ENCODE measurements at places on chromosomes 6 and 20.

GRCh38 chr6:41072836-41073202, at the start of gene NFYA:
NFYA (plus strand) TSS chr6:41072974; CDS start chr6:41079090, 6,116 bp downstream.
- DNase-seq: peak; percentile 99

- DNase-seq: no peak
These were observed 38.6 kb downstream of the SMLR1 start for GRCh38 chr6:130865793-130866192.

DNA sequence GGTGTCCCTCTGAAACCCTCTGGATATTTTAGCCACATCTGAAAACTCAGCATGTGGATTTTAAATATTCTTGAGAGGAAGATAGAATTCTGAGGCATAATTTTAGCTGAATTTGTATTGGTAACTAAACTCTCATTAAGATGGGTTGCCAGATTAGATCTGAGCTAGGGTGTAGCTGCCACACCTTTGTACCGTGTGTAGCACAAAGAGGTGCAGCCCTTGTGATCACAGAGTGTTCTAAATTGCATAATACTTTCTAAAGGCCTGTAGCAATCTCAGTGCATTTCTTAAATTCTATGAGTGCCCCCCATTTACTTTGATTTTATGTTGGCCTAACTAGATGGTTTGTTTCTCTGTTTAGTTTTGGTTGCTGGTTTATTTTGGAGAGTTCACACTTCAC, 53.0 kb downstream of the FLRT3 start:
- DNase-seq: no peak

DNA sequence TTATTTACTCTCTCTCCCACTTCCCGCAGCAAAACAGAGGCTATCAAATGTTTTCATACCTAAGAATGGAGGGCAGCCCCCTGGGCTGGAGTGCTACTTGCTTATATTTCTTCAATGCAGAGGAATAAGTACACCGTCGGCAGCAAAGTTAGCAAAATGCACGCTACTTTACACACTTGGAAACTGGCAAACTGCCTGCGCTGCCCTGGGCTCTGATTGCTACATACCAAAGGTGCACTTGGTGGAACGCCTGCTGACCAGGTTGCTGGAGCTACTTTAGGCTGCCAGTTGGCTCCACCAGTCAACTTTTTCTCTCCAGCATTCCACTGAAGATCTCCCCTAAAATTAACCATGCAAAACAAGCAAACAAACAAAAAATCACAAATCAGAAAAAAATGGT, 62.4 kb downstream of the PRSS35 start:
- no peak for DNase-seq

DNA sequence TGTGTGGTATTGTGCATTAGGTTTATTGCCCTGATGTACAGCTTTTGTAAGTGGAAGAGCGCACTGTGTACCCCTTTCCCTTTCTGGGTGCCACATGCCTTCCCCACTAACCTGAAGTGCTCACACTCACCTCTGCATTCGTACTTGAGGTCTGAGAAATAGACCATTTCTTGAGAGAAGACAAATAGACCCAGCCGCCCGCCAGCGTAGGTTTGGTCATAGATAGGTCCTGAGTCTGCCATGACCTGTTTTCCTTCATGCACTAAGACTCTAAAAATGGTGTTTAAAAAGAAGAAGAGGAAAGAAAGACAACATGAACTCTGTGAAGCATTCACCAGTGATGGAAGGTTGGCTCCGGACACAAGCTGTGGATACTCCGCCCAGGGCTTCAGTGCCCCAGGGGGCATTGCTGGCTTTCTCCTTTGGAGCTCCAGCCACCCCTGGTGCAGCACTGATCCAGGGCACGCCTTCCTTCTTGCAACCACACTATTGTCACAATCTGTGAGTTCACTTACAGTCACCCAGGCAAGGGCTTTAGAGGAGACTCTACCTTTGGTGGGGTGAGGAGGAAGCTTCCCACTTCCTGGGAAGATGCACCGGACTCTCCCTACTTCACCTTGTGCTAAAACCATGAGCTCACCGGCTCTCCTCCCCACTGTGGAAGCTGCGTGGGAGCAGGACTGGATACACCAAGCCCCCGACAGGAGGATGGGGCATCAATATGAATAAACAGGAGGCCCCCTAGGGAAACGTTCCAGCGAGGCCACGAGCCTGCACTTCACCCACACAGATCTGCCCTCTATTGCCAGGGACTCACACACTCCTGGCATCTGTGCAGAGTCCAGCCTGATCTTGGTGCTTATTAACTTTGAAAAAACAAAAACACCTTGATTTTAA, 33.3 kb downstream of the THBS2 start:
- DNase-seq: peak; percentile 58

DNA sequence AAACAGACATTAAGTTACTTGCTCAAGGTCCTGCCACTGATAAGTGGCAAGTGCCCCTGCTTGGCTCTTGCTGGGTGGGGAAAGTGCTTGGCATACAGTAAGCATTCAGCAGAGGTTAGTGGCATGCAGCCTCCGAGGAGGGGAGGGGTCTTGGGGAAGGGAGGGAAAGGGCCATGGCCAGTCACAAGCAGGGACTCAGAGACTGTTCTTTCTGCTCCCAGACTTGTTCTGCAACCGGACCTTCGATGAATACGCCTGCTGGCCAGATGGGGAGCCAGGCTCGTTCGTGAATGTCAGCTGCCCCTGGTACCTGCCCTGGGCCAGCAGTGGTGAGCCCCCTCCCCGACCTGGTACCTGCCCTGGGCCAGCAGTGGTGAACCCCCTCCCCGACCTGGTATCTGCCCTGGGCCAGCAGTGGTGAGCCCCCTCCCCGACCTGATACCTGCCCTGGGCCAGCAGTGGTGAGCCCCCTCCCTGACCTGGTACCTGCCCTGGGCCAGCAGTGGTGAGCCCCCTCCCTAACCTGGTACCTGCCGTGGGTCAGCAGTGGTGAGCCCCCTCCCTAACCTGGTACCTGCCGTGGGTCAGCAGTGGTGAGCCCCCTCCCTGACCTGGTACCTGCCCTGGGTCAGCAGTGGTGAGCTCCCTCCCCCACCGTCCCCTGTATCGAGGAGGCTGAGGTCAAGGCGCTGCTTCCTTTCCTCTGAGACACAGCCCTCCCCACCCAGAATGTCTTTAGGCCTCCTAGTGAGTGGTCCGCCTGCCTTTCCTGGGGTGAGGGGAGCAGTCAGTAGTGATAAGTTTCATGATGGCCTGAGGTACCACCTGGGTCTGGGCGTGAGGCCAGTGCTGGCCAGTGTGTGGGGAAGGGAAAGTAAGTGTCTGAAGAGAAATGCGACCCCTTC, 8.9 kb downstream of the GLP1R start:
- DNase-seq: no peak

- DNase-seq: no peak
These were observed 6.6 kb downstream of the PPDPF start for GRCh38 chr20:63527184-63527583.

- no peak for DNase-seq
These were observed 198.4 kb upstream of the SLC35B3 start for GRCh38 chr6:8633762-8634161.

DNA sequence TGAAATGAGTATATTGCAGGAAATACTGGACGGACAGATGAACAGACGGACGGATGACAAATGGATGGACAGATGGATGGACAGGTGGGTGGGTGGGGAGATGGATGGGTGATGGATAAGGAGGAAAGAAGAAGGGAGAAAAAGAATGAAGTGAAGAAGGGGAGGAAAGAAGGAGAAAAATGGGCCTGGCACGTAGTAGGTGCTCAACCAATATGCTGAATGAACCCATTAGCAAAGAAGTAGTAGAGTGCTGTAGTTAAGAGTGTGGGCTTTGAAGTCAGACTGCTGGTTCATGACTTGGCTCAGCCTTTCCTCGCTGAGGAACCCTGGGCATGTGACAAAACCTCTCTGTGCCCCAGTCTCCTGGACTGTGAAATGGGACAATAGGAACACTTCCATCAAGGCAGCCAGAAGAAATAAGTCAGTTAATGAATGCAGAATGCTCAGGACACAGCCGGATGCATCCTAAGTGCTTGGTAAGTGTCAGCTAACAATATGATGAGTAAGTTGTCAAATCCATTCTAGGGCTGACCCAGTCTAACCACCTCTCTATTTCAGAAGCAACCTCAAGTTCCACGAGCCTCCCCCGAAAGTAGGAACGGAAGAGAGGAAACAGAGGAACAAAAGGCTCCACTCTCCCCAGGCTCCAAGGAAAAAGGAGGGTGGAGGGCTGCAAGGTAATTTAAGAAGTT, 37.9 kb downstream of the PREX1 start:
- DNase-seq: no peak

GRCh38 chr6:117167520-117168271, 97.7 kb upstream of the VGLL2 start:
- DNase-seq: no peak

- DNase-seq: no peak
These were observed 109.6 kb downstream of the SLC35B3 start for GRCh38 chr6:8325743-8326142.

GRCh38 chr6:142568857-142569597, 267.2 kb downstream of the ADGRG6 start:
- no peak for DNase-seq

DNA sequence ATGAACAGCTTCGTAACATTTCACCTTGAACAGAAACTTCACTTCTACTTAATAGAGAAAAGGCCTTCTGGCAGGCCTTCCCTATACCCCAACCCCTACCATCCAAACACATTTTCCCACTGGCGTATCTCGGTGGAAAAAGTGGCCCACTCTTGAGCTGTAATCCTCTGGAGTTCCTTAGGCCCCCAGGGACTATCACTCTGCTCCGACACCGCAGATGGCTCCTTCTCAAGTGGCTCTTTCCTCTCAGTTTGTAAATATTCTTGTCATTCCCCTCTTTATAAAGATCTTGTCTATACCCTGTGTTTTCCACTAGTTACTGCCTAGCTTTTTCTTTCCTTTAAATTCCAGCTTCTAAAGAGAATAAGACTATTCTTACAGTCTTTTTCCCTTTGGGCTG, 108.7 kb downstream of the MYB start:
- DNase-seq: no peak

GRCh38 chr6:90905351-90905750, 318.5 kb upstream of the MAP3K7 start:
- no peak for DNase-seq

DNA sequence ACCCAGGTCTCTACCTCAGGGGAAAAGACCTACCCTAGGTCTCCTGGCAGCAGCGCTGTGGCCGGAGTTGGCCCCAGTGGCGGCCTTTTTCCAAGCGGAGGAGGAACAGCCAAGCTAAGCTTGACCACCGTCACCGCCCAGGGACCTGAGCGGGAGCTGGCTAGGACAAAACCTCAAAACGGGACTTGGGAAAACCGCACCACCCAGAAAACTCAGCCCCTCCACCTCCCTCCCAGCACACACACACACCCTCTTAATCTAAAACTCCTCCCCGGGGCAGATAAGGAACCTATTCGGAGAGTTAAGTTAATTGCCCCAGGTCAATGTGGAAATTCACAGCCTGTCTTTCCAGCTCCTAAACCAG, 2.7 kb upstream of the TRERF1 start:
- no peak for DNase-seq

DNA sequence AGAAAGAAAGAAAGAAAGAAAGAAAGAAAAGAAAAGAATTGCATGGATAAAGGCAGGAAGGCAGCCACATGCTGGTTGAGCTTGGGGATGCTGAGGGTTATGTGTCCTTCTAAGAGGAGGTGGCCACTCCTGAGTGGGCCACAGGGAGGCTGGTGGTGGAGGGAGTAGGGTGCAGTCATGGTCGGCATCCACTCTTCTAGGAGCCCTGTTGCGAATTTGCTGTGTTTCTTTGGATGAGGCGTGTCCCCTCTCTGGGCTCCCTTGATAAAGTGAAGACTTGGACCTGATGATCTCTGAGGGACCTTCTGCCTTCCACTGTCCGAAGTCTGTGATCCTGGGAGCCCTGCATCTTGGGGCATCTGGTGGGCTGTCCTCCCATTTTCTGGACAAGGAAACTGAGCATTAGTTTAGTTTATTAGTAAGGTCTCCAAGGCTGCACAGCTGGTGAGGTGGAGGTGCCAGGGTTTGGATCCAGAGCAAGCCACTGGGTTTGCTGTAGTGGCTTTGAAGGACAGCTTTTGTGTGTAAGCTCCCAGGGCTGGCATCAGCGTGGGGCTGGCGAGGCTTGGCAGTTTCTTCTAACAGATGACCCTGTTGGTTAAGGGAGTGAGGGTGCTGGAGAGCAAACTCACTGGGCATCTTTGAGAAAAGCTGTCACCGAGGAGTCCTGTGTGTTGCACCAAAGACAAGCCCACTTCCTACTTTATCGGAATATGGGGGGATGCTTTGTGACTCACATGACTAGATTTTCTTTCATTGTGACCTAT, 4.3 kb downstream of the DLGAP4 start:
- DNase-seq: no peak

DNA sequence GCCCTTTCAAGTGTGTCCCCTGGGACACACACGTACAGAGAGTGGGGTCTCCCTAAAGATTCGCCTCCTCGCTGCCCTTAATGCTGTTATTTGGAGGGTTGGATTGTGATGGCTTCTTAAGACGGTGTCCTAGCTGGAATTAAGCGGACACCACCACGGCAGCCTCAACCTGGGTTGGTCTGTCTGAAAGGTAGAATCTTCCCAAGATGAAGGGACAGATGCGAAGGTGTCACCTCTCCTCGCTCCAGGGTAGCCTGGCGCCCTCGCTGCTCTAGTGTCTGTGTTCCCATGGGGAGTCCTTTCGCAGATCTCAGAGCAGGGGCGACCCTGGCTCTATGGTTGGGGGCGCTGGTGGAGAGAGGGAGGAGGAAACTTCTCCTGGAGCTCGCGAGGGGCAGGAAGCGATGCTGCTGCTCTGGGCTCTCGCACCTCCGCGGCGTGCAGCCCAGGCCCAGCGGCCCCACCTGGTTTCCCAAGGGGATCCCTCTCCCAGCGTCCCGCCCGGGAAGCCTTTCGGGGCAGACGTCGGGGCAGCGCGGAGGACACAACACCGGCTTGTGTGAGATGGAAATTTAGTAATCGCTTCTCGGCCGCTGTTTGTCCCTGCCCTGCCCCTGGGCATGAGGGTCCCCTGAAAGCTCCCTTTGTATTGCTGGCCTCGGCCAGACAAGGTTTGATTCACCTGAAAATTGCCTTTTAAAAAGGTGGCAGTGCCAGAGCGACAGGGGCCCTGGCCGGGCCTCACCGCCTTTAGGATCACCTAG, 1.7 kb downstream of the RSPO3 start:
- no peak for DNase-seq

GRCh38 chr6:20693466-20694063, 159.3 kb downstream of the CDKAL1 start:
- DNase-seq: no peak

Data from vagina (tissue), 2 donors.